ENCODE measurements at places on chromosomes 3 and 15.
A peak's percentile ranks its signal among the peaks of the same experiment; 100 is the strongest.

DNA sequence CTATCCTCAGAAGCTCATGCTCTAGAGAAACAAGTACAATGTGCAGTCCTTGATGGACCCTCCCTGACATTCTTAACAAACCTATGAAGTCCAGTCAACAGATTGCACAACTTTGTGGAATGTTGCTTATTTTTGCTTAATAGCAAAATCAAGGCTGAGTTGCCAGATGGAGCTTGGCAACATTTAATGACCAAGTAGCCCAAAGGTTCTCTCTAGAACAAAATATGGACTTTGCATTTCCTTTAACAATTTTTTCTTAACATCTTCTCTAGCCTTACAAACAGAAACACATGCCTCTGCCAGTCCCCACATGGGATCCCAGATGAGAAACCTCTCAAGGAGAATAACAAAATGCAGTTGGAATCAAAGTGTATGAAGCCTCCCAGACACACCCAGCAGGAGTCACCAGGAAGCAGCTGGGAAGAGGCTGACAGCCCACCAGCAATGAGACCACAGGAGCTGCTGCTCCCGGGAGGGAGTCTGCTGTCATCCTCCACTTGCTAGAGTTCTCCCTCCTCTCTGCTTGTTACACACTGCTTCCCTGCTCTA, 422.5 kb upstream of the CDIN1 start:
- DNase-seq = no peak

- peak; percentile 21 for DNase-seq
Measured at GRCh38 chr3:13579063-13579462, 30.1 kb downstream of the FBLN2 start.

DNA sequence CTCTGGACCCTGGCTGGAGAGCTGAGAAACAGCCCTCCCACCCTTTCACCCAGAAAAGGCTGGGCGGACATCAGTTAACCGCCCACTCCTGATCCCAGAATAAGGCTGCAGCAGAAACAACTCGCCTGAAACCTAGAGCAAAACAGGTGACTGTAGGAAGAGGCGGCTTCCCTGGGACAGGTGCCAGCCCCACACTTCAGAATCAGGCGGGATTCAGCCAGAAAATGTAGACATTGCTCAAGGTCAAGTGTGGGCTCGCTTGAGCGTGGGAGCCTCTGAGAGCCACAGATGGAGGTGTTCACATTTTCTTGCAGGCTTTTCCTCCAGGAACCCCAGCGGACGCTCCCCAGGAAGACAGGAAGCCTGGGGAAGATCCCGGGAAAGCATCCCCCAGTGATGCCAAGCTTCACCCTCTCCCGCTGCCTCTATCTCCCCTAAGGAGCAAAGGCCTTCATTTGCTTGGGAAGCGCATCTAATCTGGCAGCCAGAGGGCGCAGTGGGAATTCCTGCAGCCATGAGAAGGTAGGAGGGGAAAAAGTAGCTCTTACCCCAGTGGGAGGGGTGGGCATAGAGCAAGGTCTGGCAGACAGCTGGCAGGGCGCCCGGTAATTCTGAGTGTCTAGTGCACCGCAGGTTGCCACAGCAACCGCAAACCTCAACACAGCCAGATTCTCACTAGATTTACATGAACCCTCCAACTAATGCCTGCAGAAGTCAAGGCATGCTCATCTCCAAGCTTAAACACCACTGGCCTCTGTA, 77.7 kb downstream of the OCA2 start:
- DNase-seq = peak; percentile 43

GRCh38 chr15:67840749-67841512, 1.1 kb upstream of the RNU6-1 start:
- peak; percentile 47 for DNase-seq

- DNase-seq = no peak
Measured at GRCh38 chr15:101444807-101445508, 44.5 kb downstream of the PCSK6 start.

DNA sequence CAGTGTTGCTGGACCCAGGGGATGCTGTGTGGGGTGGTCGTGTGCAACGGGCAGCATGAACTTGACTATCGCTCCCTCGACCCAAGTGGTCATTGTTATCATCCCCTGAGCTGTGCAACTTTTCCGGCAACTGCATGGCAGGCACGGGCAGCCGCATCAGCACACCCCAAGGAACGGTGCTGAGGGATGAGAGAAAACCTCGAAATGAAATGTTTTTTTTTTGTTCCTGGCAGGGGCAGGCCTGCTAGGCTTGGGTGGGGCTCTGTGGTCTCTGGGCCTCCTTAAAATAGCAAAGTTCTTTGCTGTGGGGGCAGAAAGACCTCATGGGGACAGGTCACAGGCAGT, 51.4 kb downstream of the CORO2B start:
- DNase-seq = no peak

- peak; percentile 60 for DNase-seq
Measured at GRCh38 chr15:59247364-59247763, 40.7 kb downstream of the LDHAL6B start.

GRCh38 chr15:94287794-94288246, 56.5 kb downstream of the MCTP2 start:
- DNase-seq = peak; percentile 96

GRCh38 chr15:67472957-67473356, 48.0 kb upstream of the C15orf61 start:
- DNase-seq = no peak

DNA sequence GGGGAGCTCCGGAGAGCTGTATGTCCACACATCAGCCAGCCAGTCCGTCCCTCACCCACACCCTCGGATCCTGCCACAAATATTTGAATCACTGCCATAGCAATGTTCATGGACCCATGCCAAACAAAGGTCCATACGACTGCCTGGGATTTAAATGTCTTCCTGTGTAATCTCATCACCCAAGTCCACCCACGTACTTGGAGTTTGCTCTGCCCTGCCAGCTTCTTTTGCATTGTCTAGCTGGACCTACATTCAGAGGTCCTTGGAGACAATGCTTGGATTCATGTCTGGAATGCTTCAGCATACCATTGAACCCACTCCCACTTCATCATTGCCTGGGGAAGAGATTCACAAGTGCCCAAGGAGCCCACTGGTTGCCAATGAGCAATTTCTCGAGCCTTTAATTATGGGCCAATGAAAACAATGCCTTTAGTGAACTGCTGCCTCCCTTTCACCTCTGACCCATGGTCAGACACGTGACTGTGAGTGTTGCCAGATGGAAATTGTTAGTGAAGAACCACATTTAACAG, 90.4 kb upstream of the PHLDB2 start:
- no peak for DNase-seq
